NCI-H1694 (cell line): ENCODE measurements at places on chromosomes 6 and 20.

DNA sequence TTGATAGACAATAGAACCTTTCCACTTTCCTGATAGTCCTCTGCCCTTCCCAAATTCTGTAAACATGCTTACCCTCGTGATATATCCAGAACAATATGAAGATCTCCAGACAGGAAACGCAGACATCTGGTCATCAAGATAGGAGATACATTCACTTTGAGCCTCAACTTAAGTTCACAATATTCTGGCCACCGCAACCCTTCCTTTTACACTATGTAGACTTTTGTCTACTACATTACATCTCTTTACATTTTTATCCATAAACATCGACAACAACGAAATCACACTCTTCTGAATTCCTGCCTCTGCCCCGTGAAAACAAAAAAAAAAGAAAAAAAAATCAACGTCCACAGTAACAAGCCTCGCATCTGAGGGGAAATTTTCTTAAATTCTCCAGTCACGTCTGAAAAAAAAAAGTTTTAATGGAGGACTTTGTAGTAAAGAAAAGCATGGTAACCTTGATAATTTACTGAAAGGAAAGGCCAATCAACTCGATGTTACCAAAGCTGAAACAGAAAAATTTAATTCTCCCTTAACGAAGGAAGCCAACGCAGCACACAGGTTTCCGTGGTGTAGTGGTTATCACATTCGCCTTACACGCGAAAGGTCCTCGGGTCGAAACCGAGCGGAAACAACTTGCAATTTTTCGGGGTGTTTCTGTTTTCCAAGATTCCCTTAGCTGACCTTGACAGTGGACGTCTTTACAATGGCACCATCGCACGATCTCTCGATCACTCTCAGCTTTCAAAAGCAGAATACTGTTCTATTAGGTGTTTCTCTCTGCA lies 21.8 kb downstream of the POM121L2 start:
- no peak for DNase-seq

GRCh38 chr6:37127961-37128862 lies 41.7 kb upstream of the PIM1 start:
- DNase-seq: no peak

GRCh38 chr20:23149623-23150279 lies 63.6 kb upstream of the CD93 start:
- no peak for DNase-seq

DNA sequence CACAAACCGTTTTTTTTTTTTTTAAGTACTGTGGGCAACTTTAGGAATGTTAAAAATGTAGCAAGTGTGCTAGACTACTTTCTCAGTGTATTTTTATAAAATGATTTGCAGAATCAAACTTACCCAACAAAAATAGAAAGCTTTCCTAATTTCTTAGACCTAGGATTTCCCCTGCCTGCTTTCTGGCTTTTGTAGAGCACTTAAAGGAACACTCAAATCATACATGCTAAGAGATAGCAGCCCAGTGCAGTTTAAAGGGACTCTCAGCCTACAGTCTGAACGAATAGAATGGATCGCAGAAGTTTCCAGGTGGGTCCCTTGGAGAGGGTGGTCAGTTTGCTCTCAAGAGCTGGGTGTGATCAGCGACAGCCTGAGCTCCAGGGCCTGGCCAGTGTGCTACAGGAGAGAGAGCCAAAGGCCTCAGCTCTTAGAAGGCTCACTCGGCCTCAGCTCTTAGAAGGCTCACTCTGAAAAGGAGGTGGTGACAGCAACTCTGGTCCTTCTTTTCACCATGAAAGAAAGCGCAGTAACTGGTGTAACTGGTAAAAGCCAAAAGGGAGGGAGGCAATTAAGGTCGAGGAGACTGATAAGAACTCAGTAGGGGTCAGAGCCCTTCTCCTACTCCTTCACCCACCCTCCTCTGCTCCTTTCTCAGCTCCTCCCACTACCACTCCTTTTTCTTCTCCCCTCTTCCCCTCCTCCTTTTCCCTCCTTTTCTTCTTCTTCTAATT lies 142.4 kb downstream of the ZFP64 start:
- DNase-seq: no peak

GRCh38 chr6:33792981-33793380 lies 4.1 kb upstream of the LEMD2 start:
- no peak for DNase-seq

DNA sequence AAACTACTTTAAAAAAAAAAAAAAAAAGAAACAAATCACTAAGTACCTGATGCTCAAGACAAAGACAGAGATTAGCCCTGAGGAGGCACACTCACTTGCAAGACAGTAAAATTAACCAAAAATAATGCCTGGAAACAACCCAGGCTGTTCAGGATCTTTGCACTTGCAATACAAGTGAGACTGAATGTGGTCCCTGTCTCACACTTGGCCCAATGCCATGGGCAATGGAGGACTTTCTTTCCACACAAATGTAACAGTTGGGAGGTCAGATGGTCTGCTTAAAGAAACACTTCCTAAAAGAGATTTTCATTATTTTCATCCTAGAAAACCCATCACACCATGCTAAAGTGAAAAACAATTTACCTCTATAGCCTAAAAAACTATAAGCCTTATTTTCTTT lies 16.2 kb downstream of the STAU1 start:
- no peak for DNase-seq

GRCh38 chr6:155399062-155399744 lies 56.4 kb downstream of the NOX3 start:
- no peak for DNase-seq

DNA sequence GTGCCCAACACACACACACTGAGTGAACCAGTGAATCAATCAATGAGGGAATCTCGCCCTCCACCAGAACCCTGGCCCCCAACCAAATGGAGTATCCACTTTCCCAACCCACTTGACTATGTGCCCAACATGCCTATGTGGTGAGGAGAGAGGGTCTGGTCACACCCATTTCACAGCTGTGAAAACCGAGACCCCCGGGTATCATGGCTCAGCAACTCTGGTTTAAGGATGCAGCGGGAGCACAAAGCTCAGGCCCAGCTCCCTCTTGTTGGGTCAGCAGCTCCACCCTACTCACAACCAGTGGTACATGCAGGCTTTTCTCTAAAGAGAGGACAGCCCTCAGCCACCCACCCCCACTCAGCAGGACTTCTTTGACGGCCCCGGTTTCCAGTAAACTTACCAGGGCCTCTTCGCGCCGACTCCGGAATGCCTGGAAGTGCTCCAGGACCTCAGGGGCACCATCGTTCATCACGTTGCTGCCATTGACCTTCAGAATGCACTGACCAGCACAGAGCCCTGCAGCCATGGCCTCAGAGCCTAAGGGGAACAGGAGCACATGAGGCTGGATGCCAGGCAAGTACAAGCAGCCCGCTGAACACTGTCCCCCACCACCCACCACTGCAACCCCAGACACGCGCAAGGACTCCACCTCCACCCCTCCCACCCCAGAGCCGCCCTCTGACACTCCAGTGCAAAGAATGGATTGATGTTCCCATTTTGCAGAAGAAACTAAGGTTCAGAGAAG lies 174.7 kb downstream of the PREX1 start:
- DNase-seq: no peak

DNA sequence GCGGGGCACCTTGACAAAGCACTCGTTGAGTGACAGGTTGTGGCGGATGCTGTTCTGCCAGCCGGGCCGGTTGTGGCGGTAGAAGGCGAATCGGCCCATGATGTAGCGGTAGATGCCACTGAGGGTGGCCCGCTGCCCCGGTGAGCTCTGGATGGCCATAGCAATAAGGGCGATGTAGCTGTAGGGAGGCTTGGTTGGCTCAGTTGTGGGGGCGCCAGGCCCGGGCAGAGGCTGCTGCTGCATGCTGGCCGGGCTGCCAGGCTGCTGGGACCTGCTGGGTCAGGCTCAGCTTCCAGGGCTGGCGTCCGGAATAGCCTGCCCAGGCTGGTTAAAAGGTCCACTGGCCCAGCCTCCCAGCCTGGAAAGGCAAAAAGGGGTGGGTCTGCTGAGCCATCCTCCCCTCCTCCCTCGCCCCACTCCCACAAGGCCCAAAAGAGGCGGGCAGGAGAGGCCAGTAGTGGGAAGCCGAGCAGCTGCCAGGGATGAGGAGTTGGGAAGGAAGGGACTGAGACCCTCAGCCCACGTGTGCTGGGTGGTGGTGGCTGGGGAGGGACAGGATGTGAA lies at the start of gene FOXS1:
FOXS1 (minus strand) TSS at position 305 of the 564 bp plus-strand sequence; CDS start at position 243, 62 bp downstream.
- DNase-seq: no peak

- peak; percentile 75 for DNase-seq
Measured at GRCh38 chr6:113909224-113909856, 52.2 kb downstream of the MARCKS start.

- DNase-seq: no peak
Measured at GRCh38 chr6:137043710-137044365, 927 bp downstream of the IL20RA start.

- no peak for DNase-seq
Measured at GRCh38 chr20:63941282-63942081, 14.7 kb downstream of the UCKL1 start.

GRCh38 chr6:134034961-134035822 lies 17.2 kb downstream of the SLC2A12 start:
- no peak for DNase-seq

DNA sequence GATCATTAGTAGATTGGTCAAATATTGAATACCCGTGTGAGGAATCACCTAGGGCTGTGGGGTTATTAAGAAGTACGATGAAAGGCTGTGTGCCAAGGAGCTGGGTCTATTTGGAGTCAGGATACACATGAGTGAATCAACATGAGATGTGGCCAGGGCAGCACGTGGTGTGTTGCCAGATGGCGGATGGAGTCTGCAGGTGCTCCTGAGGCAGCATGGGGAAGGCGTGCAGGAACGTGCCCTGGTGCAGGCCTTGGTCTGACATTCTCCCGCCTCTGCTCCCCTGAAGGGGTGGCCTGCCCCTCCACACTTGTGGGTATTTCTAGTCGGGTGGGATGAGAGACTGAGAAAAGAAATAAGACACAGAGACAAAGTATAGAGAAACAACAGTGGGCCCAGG lies 39.0 kb upstream of the SLC22A1 start:
- peak; percentile 30 for DNase-seq

DNA sequence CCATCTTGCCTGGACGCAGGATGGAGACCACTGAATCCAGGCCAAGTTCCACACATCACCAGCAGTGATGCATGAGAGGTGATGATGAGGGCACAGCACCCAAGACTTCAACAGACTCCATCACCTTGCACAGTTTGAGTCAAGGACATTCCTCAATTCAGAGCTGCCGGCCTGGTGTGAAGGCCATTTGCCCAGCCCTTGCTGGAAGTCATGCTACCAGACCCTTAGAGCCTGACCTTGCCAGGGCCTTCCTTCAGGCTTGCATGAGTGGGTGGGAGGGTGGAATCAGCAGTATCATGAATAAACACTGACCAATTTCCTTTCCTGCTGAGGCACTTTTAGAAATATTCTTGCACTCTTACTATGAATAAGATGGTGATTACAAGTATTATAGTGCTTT lies 130.2 kb upstream of the SSTR4 start:
- DNase-seq: no peak

DNA sequence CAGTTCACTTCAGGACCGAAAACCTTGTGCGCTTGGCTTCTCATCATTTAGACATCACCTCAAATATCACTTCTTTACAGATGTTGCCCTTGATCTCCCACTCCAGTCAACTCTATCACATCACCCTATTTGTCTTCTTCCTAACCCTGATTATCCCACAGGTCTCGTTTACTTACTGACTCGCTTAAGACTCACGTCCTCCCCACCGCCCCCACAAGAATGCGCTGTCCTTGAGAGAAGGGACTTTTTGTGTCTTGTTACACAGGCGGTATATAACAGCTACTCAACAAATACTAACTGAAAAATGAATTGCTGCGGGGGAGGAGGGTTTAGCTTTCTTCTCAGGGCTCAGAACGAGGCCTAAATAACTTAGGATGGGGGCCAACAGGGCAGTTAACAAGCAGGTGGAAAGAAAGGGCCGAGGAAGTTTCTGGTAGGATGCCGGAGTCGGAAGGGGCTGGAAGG lies 527 bp downstream of the TOMM34 start:
- DNase-seq: no peak

DNA sequence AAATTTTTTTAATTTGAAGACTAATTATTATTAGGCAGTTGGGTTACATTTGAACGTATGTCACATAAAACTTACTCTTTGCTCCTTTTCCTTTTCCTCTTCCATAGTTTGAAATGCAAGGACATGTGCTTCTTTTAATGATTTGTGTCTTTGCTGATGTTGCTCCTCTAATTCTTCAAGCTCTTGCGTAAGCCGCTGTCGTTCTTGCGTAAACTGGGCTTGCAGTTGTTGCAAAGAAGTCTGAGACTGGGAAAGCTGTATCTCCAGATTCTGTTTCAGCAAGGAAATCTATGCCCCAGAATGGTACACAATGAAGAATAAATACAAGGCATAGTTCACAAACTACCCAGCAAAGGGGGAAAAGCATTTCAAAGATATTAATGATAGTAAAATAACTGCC lies 45.1 kb upstream of the MCM9 start:
- DNase-seq: no peak

DNA sequence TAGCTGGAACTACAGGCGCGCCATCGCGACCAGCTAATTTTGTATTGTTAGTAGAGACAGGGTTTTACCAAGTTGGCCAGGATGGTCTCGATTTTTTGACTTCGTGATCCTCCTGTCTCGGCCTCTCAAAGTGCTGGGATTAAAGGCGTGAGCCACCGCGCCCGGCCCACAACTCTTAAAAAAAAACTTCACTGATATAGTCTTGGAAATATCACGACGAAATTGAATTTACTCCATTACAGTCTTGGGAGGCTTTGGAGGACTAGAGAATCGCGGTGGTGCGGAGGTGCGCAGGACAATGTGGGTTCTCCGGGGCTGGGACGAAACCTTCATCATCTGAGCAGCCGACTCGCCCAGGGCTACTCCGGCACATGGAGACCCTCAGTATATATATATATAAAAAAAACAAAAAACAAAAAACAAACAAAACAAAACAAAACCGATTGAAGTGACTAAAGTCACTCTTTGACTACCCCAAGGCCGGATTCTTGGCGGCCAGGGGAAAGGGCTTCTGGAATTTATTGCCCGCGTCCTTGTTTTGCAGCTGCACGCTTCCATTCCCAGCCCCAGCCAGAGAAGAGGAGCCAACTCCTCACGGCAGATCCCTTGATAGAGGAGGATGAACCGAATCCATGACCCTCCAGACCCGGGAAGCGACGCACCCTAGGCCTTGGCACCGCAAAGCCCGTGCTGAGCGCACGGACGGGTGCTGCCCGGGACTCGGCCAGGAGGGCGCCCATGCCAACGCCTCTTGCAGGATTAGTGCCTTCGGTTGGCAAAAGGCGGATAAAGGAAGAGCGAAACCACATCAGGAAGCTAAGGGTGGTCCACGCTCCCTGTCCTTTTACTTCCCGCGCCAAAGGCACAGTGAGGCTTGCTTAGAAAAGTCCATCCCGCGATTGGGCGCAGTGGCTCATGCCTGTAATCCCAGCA lies 1.7 kb upstream of the GCM2 start:
- no peak for DNase-seq

GRCh38 chr20:59026904-59027740 lies 5.0 kb downstream of the ATP5F1E start:
- no peak for DNase-seq

DNA sequence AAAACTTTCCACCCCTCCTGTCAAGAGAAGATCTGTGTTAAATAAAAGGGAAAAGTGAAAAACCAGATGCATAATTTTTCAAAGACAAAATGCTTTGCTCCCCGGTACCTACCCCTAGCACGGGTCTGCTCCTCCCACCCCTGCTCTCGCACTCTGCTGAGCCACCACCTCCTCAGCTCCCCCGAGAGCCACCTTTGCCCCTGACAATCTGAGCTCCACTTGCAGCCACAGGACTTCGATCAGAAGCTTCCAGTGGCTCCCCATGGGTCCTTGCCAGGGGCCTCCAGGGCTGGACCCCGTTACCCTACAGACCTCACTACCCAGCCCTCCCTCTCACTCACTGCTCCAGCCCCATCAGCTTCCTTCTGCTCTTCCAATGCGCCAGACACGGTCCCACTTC lies 171.7 kb downstream of the PREX1 start:
- no peak for DNase-seq

- DNase-seq: no peak
Measured at GRCh38 chr20:63791497-63792156, 39.4 kb downstream of the ZBTB46 start.
